ENCODE measurements at places on chromosomes 7 and 10. TPM values are rescaled to one million over a fixed set of nuclear protein-coding genes. Genes with fewer than 3 reads are reported as not detected.

DNA sequence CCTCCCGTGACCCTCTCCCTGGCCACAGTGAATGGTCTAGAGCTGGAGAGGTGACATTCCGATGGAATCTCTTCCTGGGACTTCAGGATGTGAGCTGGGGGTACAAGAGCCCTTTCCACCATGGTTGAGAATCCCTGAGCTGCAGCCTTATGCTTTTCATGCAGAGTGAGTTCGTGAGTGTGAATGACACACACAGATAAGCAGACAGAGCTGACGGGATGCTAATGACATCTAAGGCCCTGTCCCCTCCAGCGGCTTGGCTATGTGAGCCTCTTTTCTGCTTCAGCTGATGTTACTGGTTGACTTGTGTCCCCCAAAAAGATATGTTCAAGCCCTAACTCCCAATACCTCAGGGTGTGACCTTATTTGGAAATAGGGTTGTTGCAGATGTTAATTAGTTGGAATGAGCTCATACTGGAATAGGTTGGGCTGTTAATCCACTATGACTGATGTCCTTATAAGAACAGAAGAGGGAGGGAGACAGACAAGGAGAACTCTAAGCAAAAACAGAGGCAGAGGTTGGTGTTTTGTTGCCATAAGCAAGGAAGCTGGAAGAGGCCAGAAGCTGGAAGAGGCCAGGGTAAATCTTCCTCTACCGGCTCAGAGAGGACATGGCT lies 111.1 kb upstream of the AFAP1L2 start:
- DNase-seq = no peak

- no peak for DNase-seq
Observed at GRCh38 chr10:49112098-49112497, 3.2 kb downstream of the VSTM4 start.

DNA sequence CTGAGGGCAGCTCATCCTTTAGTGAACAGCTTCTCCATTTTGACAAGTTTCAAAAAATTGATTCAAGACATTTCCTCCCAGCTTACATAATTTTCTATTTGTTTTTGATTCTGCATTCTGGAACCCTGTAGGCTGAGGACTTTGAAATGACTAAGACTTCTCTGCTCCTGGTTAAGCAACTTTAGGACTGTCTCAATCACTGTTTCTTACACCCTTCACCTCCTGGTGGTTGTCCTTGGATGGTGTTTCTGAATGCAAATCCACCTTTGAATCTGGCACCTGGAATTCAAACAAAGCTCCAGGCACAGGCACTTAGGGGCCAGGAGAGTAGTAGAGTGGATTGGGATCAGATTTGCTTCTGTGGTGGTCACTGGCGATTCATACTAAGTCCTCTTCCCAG lies 595.5 kb downstream of the LRMDA start:
- DNase-seq = no peak

PLOD3 gene
- 89.0 TPM for total RNA-seq

GRCh38 chr10:59324597-59324996 lies 37.8 kb downstream of the FAM13C start:
- peak; percentile 25 for DNase-seq

- no peak for DNase-seq
Observed at GRCh38 chr10:77825965-77826364, 100.6 kb downstream of the DLG5 start.

DNA sequence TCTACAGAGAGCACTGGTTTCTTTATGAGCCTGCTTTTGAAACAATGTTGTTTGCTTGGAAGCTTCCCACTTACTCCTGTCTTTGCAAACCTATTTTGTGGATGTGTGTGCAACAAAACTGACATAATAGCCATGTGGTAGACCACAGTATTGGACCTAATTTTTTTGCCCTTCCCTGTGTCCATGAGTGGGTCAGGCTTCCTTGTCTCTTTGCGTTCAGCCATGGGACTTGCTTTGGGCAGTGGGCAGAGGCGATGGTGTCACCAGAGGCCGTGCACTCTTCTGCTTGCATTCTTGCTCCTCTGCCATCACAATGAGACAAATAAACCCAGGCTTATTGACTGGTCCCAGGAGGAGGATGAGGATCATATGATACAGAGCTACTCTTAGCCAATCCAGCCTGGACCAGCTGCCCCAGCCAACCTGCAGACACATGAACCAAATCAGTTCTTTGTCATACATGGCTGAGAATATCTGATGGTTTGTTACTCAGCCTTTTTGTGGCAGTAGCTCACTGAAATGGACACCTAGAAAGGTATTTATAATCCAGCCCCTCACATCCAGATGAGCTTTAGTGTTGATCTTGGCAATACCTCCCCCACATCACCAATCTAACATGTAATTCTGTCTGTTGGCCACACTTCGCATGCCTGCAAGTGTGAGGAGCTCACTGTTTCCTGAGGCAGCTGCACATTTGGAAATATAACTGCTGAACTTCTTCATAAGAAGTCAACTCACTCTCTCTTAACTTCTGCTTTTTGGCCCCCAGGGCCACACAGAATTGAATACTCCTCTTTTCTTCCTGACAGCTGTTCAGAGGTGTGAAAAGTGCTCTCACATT lies 427.8 kb upstream of the ZMIZ1 start:
- no peak for DNase-seq

DNA sequence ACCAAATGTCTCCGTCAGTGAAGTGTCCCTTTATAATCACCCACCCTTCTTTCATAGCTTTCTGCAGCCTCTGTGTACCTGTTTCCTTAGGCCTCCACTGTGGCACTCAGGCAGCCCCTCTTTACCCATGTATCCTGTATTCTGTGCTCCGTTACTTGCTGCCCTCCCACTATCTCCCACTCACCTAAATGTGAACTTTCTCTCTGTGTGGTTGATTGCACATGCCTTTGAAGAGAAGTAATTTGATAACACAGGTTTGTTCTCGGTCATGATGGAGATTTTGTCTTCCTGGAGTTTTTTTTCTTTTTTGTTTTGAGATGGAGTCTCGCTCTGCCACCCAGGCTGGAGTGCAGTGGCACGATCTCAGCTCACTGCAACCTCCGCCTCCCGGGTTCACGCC lies 61.5 kb downstream of the REEP3 start:
- DNase-seq = no peak

OR13A1 gene
- not detected for total RNA-seq

DNA sequence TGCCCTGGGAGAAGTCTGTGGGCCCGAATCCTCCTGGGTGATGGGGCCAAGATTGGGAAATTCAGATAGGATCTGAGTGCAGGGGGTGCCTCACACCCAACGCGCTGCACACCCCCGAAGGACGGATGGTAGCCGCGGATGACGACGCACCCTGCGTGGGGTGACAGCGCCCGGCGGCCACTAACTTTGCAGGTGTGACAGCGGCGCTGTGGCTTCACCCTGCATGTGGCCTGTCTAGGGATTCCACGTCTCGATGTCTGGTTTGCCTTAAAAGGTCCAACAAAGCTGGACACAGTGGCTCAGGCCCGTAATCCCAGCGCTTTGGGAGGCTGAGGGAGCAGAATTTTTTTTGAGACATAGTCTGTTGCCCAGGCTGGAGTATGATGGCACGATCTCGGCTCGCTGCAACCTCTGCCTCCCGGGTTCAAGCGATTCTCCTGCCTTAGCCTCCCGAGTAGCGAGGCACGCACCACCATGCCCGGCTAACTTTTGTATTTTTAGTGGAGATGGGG lies 18.6 kb downstream of the ADAP1 start:
- no peak for DNase-seq

- DNase-seq = no peak
Observed at GRCh38 chr7:98185101-98185500, 26.1 kb upstream of the BHLHA15 start.

SPDYE2 gene
- not detected for total RNA-seq

DNA sequence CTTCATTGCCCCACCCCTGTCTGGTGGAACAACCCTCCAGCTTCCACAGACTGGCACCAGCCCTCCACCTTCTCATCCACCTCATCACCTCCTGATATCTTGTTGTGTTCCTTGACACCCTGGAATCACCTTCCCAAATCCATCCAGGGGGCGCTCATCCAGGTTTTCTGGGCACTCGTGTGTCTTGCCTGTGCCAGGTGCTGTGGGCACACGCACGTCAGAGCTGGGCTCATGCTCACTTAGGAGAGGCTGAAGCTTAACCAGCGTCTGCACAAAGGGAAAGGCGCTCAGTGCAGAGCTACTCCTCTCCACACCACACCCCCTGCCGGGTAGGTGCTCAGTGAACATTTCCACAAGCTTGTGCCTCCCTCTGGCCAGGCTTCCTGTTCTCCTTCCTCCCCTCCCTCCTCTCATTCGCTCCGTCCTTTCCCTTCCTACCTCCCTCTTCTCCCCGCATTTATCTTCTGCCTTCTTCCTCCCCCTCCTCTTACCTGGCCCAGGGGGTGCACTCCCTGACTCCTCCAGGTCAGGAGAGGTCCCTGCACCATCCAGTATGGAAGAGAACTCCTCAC lies 4.8 kb downstream of the ADCYAP1R1 start:
- DNase-seq = no peak

COL26A1 gene
- total RNA-seq = not detected

DNA sequence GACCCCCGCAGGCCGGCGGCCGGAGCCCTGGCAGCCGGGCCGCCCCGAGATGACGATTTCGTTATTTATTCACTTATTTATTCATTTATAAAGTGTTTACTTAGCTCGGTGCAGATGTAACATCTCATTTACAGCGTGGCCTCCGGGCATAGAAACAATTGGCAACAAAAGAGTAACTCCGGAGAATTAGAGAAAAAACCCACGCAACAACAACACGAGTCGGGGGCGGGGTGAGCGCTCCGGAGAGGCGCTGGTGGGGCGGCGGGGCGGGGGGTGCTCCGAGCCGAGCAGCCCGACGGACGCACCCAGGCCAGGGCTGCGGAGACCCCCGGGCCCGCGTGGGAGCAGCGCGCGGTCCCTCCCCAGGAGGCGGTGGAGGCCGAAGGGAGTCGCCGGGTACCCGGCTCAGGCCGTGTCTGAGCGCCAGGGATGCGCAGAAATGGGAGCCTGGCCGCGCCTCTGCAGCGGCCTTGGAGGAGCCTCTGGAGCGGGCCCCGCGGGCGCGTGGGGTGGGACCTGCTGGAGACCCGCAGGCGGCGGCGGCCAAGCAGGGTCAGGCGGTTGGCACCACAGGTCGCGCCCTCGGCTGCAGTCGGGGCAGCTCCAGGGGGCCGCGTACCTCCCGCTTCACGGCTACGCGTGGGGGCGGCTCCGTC lies 14.3 kb downstream of the UNCX start:
- no peak for DNase-seq

DNA sequence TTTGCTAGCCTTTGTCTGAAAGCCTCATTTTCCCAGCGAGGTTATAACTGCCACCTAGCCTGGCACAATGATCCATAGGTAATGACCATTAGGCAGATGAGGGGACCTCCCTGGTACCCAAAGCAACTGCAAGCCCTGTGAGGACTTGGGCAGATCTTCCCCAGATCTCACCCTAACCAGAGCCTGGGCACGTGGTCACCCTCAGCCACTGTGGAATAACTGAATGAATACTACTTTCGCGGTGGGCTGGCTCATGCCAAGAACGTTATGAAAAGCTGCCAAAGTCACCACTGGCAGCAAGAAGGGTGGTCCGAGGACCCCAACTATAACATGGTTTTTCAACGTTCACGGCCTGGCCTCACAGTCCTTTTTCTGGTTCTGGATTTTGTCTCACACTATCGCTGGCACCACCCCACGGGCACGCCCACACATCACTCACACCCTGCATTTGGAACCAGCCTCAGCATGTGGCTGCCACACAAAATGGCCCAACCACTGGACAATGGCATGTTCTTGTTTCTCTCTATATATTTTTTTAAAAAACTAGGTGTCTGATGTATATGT lies 3.4 kb downstream of the PRKAG2 start:
- DNase-seq = no peak

CRYGN gene
- 0.50 TPM for total RNA-seq

- DNase-seq = no peak
Observed at GRCh38 chr7:152883858-152884257, 124.3 kb downstream of the ACTR3B start.

DNA sequence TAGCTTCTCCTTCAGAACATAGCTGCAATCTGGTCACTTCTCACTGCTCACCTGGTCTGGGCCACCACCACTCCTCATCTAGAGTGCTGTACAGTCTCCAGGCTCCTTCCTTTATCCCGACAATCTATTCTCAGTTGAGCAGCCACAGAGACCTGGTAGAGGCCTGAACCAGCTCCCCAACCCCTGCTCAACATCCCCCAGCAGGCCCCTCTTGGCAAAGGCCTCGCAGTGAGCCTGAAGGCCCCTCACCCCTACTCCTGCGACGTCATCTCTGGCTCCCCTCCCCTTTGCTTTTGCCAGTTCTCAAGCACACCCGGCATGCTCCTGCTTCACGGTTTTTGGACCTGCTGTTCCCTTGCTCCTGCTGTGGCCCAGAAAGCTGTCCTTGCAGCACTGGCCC lies 113.9 kb downstream of the ARHGAP22 start:
- no peak for DNase-seq

DNA sequence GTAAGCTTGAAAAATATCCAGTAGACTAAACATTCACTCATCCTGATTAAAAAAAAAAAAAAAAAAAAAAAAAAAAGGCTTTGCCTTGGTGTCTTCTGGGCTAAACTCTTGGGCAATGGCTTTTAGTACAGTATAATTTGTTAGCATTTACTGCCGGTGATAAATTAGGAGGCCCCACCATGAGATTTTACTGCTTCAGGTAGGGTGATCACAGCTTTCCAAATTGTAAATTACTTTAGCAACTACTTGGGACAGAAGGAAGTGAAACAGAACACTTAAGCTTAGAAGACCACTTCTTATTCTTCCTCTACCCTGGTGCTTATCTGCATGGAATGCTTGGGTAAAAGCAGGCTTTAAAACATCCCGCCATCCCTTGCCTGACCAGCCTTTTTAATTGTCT lies 152.1 kb downstream of the HIBADH start:
- DNase-seq = no peak

CALML3 gene
- total RNA-seq = not detected

DNA sequence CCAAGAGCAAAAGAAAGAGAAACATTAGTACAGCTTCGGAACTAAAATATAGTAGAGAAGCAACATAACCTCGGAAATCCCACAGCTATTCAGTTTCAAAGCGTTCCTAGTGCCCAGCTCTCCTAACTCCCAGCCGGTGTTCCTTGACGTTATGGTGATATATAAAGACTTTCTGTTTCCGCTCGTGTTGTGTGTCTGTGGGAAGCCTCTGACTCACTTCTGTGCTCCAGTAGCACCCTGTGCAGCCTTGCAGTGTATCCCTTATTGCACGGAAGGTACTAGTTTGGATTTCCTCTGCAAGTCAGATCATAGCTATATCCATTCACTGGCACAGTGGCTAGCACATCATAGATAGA lies 535 bp downstream of the ASAH2B start:
- DNase-seq = peak; percentile 68

DNA sequence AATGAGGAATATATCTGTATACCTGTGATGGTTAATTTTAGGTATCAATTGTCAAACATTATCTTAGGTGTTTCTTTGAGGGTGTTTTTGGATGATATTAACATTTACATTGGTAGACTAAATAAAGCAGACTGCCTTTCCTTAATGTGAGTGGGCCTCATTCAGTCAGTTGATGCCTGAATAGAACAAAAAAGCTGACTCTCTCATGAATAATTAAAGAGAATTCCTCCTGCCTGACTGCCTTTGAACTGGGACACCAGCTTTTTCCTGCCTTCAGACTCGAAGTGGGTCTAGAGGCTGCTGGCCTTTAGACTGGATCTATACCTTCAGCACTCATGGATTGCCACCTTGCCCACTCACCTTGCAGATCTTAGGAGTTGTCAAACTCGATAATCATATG lies 117.9 kb upstream of the TMEM168 start:
- no peak for DNase-seq
